Ovary (tissue), 10 donors: ENCODE measurements at places on chromosomes 1 and 21. TPM values are rescaled to one million over a fixed set of nuclear protein-coding genes. Genes with fewer than 3 reads are reported as not detected.

DNA sequence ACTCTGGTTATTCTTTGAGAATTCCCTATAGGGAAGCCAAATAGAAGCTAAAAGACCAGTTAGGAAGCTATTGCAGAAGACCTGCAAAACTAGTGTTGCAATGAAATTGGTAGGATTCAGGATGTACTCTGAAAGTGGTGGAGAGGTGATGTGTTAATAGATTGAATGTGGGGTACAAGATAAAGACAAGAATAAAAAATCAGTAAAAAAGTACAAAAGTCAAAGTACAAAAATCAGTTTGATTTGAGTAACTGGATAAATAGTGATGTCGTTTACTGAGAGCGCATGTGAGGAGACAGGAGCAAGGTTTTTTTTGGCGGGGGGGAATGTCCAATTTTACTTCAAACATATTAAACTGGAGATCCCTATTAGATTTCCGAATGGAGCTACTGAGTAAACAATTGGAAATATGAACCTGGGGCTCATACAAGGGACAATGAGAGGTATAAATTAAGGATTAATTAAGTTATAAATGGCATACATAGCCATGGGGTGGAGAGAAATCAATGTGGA lies 2.5 kb upstream of the DCAF8 start:
- no peaks in the 10 kb centered on the region for H3K36me3 ChIP-seq
- no peak for DNase-seq
- H3K4me1 ChIP-seq: peaks cover 6% of the 10 kb centered on the region
- no peaks in the 10 kb centered on the region for H3K27me3 ChIP-seq
- H3K27ac ChIP-seq: no peak overlapping the region

- DNase-seq: no peak
- H3K36me3 ChIP-seq: no peaks in the 10 kb centered on the region
- H3K4me1 ChIP-seq: no peaks in the 10 kb centered on the region
- no peak overlapping the region for H3K27ac ChIP-seq
- H3K4me3 ChIP-seq: no peak overlapping the region
- no peaks in the 10 kb centered on the region for H3K27me3 ChIP-seq
Observed at GRCh38 chr1:17839641-17840196, 84.6 kb downstream of the ACTL8 start.

DNA sequence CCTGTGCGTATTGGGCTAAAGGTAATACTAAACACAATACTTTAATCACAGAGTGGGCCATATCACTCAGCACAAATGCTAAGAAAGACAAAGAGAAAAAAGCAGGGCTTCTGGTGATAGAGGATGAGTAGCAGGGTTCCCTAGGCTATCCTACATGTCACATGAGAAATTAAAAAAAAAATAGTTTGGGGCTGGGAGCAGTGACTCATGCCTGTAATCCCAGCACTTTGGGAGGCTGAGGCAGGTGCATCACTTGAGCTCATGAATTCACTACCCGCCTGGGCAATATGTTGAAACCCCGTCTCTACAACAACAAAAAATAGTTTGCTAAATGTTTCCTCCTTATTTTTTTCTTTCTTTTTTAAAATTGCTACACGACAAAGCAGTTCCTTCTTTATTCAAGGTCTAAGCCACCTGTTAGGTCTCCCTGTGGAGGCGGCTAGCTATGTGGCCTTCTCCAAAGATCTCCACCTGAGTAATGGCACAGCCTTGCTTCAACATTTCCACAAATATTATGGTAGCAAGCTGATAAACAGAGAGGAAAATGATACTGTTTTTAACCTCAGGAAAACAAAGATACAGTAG lies 1.5 kb downstream of the ENSA start:
- H3K36me3 ChIP-seq: no peaks in the 10 kb centered on the region
- no peaks in the 10 kb centered on the region for H3K27me3 ChIP-seq
- no peak for DNase-seq
- no peak overlapping the region for H3K27ac ChIP-seq

GRCh38 chr21:34770576-34770975 lies 101.8 kb downstream of the CLIC6 start:
- H3K4me3 ChIP-seq: no peak overlapping the region
- H3K27ac ChIP-seq: no peak overlapping the region
- no peaks in the 10 kb centered on the region for H3K4me1 ChIP-seq
- H3K36me3 ChIP-seq: no peaks in the 10 kb centered on the region
- no peak for DNase-seq
- H3K27me3 ChIP-seq: no peaks in the 10 kb centered on the region

GRCh38 chr1:89363638-89364536 lies at the start of gene GBP6:
TSS of gene GBP6 (plus strand) at chr1:89364059. CDS start at chr1:89368552, 4,493 bp downstream.
- peaks cover 2% of the 10 kb centered on the region for H3K4me1 ChIP-seq
- no peak within 1 kb of the TSS for H3K4me3 ChIP-seq
- H3K27ac ChIP-seq: no peak within 1 kb of the TSS
- H3K36me3 ChIP-seq: no peaks in the 10 kb centered on the region
- DNase-seq: no peak

DNA sequence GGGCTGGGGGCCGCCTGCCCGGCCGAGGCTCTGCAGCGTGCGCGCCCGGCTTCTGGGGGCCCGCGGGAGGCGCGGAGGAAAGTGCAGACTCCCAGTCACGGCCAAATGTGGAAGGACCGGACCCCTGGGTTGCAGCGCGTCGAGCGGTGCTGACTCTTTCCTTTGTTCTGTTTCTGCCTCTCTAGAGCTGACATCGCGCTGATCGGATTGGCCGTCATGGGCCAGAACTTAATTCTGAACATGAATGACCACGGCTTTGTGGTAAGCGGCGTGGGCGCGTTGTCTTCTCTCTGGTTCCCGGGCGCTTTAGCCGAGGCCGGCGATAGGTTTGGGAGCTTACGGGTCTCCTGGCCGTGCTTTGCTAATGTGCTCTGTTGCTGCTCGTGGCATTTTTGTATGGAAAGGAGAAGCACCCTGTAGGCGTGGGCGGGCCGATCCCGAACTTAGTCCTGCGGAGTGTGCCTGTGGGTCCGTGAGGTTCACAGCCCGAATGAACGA lies 629 bp downstream of the PGD start:
- peaks cover 9% of the 10 kb centered on the region for H3K4me1 ChIP-seq
- no peaks in the 10 kb centered on the region for H3K27me3 ChIP-seq
- H3K36me3 ChIP-seq: no peaks in the 10 kb centered on the region
- DNase-seq: no peak
- H3K4me3 ChIP-seq: peak overlapping the region; percentile 62

The LMOD1 gene
- 92.6 TPM for total RNA-seq

- H3K27ac ChIP-seq: no peak overlapping the region
- H3K4me1 ChIP-seq: peaks cover 3% of the 10 kb centered on the region
- no peaks in the 10 kb centered on the region for H3K27me3 ChIP-seq
Observed at GRCh38 chr21:29656504-29657239, 283.1 kb downstream of the GRIK1 start.

DNA sequence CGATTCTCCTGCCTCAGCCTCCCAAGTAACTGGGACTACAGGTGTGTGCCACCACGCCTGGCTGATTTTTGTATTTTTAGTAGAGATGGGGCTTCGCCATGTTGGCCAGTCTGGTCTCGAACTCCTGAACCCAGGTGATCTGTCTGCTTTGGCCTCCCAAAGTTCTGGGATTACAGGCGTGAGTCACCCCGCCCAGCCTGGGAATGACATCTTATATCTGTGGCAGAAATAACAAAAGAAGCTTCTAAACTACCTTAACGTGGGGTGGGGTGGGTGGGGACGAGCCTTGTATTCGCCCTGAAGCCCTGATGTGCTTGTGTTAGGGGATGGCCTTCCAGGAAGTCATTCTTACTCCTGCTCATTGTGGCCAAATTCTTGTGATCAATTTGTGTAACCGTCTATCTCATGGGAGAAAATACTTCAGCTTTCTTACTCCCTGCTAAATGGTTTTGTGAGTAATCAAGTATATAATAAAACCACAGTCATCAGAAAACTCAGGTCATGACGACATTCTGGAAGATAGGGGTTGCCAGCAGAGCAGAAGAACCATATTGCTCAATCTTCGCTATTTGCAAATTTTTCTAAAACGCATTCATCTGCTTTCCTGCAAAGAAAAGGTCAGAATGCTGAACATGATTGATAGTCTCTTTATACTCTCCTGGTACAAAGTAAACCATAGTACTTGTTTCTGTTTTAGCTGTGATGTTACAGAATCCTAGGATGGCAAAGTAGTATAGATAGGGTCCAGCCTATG lies 63.2 kb downstream of the DIRAS3 start:
- peak; percentile 24 for DNase-seq
- no peaks in the 10 kb centered on the region for H3K36me3 ChIP-seq
- peaks cover 3% of the 10 kb centered on the region for H3K4me1 ChIP-seq
- peak overlapping the region; percentile 46 for H3K27ac ChIP-seq
- no peaks in the 10 kb centered on the region for H3K27me3 ChIP-seq
- no peak overlapping the region for H3K4me3 ChIP-seq

The SPRR2G gene
- not detected for total RNA-seq

The S100A2 gene
- 1.6 TPM for total RNA-seq

DNA sequence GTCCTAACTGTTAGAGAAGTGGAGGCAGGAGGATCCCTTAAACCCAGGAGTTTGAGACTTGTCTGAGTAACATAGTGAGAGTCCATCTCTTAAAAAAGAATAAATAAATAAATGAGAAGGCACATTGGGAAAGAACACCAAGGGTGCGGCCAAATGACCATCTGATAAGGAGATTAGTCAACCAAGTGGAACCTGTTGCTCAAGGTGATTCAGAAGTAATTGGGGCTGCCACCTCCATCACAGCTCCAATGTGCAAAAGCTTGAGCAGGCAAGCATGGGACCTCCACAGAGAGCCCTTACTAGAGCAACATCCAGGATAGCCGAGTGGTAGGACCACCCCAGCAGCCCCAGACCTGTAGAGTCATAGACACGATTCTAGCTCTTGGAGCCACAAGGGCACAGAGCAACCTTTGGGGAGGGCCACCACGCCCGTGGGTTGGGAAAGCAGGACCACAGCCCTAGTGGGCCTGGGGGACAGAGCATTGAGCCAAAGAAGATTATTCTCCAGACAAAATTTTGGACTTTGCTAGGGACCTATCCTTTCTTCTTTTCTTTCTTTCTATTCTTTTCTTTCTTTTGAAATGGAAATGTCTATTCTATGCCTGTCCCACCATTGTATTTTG lies 40.9 kb downstream of the KCNK1 start:
- no peak overlapping the region for H3K4me3 ChIP-seq
- H3K36me3 ChIP-seq: no peaks in the 10 kb centered on the region
- H3K4me1 ChIP-seq: no peaks in the 10 kb centered on the region
- H3K27ac ChIP-seq: no peak overlapping the region

GRCh38 chr1:89041119-89041641 lies 18.5 kb upstream of the GBP3 start:
- DNase-seq: no peak
- no peak overlapping the region for H3K4me3 ChIP-seq
- no peaks in the 10 kb centered on the region for H3K36me3 ChIP-seq
- no peaks in the 10 kb centered on the region for H3K27me3 ChIP-seq
- H3K27ac ChIP-seq: no peak overlapping the region
- no peaks in the 10 kb centered on the region for H3K4me1 ChIP-seq

GRCh38 chr21:38869196-38869595 lies 63.5 kb downstream of the ETS2 start:
- no peak overlapping the region for H3K27ac ChIP-seq
- no peaks in the 10 kb centered on the region for H3K36me3 ChIP-seq
- no peak overlapping the region for H3K4me3 ChIP-seq

- H3K27me3 ChIP-seq: no peaks in the 10 kb centered on the region
- H3K4me1 ChIP-seq: peaks cover 2% of the 10 kb centered on the region
- no peak overlapping the region for H3K27ac ChIP-seq
- peak overlapping the region; percentile 40 for H3K4me3 ChIP-seq
- H3K36me3 ChIP-seq: no peaks in the 10 kb centered on the region
Observed at GRCh38 chr1:158177700-158178450, 2.8 kb upstream of the CD1D start.

The NMNAT2 gene
- 2.5 TPM for total RNA-seq

DNA sequence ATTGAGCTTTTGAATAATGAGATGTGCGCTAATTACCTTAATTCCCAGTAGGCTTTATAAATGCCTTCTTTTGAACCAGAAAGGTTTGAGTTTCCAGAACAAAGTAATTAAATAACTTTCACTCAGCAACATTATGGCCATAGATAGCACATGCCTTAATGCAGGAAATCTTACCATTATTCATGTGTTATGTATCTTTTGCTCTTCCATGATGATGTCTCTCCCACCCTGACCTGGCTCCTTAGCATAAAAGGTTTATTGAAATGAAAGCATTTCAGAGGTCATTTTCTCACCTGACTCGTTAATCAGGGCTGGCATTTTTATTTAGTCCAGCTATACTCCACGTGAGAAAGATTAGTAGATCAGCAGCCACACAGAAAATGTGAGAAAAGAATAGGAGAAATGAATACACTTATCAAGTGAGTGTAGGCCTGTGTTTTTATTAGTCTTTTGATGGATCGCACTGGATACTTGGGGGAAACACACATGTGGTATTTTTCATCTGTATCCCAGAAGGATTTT lies 180.2 kb downstream of the ATP6V1G3 start:
- H3K4me3 ChIP-seq: no peak overlapping the region
- no peaks in the 10 kb centered on the region for H3K27me3 ChIP-seq
- H3K36me3 ChIP-seq: no peaks in the 10 kb centered on the region

DNA sequence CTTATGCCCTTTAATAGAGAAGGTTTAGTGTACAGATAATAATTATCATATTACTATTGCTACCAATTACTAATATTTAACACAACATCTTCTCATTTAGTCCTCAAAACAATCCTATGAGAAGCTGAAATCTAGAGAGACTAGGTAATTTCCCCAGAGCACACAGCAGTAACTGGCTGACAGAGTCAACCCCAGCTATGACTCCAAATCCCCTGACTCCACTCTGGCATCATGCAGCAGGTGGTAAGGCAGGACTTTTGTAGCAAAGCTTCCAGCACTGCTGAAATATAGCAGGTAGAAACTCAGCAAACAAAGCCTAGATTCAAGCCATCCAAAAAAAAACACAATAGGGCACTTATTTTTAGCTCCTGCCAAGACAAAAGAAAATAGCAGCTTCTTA lies 79.3 kb upstream of the RGS2 start:
- DNase-seq: no peak
- H3K4me3 ChIP-seq: no peak overlapping the region
- no peaks in the 10 kb centered on the region for H3K4me1 ChIP-seq
- no peaks in the 10 kb centered on the region for H3K27me3 ChIP-seq

GRCh38 chr1:14742181-14742980 lies 143.9 kb downstream of the KAZN start:
- no peak overlapping the region for H3K27ac ChIP-seq
- no peak for DNase-seq
- H3K4me1 ChIP-seq: no peaks in the 10 kb centered on the region
- no peaks in the 10 kb centered on the region for H3K27me3 ChIP-seq
- H3K36me3 ChIP-seq: no peaks in the 10 kb centered on the region
- H3K4me3 ChIP-seq: no peak overlapping the region

The SV2A gene
- total RNA-seq: 3.2 TPM

DNA sequence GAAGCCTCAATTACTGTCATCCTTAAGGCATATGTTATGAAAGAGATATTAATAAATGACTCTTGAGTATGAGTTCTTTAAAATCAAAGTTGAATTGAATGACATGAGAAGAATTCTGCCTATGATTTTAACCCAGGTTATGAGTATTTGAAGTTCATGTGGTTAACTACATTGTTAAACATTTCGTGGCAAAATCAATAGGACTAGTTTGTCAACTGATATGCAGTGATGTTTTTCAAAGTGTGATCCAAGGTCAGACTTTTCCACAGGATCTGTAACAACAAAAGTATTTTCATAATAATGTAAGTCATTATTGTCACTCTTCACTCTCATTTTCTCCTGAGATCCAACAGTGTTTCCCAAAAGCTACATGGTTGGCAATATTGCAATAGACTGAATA lies 189.5 kb downstream of the DENND1B start:
- no peak overlapping the region for H3K27ac ChIP-seq
- no peaks in the 10 kb centered on the region for H3K36me3 ChIP-seq
- H3K4me1 ChIP-seq: no peaks in the 10 kb centered on the region
- H3K4me3 ChIP-seq: no peak overlapping the region
- H3K27me3 ChIP-seq: no peaks in the 10 kb centered on the region
- DNase-seq: no peak

The GPX7 gene
- 22.1 TPM for total RNA-seq

The BRINP3 gene
- total RNA-seq: not detected

GRCh38 chr1:78831731-78832360 lies 174.7 kb downstream of the ADGRL4 start:
- no peak for DNase-seq
- no peaks in the 10 kb centered on the region for H3K4me1 ChIP-seq
- H3K36me3 ChIP-seq: no peaks in the 10 kb centered on the region
- H3K4me3 ChIP-seq: no peak overlapping the region
- H3K27ac ChIP-seq: no peak overlapping the region
